Epithelial cell of prostate (primary cell): ENCODE measurements at places on chromosomes 11 and 22.

- no peak for DNase-seq
Measured at GRCh38 chr11:27315836-27316235, 47.2 kb downstream of the CCDC34 start.

DNA sequence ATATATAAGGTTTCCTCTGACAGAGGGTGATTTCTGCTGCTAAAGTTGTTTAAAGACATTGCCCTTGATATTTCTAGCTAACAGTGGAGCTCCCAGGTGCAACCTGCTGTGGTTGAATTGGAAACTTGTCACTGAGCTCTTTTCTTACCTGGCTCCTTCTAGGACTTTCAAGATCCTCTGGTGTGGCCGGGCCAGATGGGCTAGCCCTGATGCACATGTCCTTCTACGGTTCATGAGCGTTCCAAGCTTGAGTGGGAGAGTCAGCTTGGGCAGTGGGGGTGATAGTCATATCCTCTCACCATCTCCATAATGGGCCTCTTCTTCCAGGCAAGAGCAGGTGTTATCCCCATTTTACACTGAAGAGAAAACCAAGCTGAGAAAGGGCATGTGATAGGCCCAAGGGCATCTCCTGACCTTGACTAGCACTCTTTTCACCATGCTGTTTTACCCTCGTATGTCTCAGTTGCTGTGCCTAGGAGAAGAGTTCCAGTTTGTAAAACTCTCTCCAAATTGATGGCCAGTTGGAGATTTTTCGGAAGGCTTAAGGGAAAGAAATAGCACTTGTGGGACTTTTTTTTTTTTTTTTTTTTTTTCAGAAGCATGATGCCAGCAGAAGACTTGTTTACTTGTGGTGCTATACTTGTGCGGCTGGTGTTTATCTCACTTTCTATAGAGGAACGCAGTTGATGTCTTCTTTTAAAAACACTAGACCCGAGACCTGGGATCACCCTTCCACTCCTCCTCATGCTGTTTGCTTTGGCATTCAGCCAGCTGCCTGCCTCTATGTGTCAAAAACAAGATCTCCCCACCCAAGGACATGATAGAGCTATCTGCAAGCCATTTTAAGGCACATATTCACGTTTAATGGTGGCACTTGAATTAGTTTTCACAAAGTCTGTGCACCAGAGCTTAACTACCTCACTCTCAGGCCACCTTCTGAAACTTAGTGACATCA, 32.6 kb downstream of the TEAD1 start:
- DNase-seq: no peak

DNA sequence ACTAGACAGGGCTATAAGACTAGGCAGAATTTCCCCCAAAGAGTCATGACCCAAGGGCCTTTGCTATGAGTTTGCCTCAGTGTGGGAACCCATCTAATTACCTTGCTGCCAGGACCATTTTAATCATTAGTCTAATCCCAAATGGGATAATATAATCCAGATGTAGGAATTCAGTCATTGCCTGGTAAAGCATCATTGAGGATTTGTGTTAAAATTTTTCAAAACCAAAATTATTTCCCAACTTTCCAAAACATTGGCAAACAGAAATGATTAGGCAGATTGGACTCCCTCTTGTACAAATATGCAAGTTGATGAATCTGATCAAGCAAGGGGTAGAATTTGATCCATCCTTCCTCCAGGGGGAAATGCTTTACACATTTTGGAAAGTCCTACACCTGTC, 16.2 kb upstream of the MMP13 start:
- no peak for DNase-seq

GRCh38 chr11:117535201-117535849, 207.7 kb downstream of the CEP164 start:
- no peak for DNase-seq

- DNase-seq: no peak
Measured at GRCh38 chr11:119807841-119808240, 78.8 kb upstream of the NECTIN1 start.
